Common myeloid progenitor, CD34-positive (primary cell): ENCODE measurements at places on chromosomes 3 and 15.

GRCh38 chr3:143237077-143237627, 117.6 kb downstream of the CHST2 start:
- H3K36me3 ChIP-seq, result no peaks in the 10 kb centered on the region
- no peak overlapping the region for H3K27ac ChIP-seq
- H3K4me1 ChIP-seq, result peaks cover 2% of the 10 kb centered on the region
- H3K4me3 ChIP-seq, result no peak overlapping the region
- no peak for DNase-seq

DNA sequence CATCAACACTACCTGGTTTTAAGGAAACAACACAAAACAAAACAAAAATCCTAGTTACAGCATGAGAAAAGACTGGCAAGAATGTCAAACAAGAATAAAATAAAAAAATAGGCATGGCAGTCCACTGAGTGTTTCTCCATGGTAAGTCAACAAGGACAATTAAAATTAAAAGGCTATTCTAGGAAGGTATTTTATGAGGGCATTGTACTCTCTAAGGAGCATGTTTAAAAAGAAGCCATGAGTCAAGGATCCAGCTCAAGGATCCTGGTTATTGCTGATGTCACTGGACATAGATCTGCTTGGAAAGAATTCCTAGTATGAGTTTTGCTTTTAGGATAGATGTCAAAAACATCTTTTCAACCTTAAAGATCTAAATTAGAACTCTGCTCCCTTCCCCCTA, 106.7 kb downstream of the MYO5A start:
- no peak overlapping the region for H3K27ac ChIP-seq
- DNase-seq, result no peak
- H3K4me1 ChIP-seq, result peaks cover 36% of the 10 kb centered on the region
- no peak overlapping the region for H3K4me3 ChIP-seq
- H3K27me3 ChIP-seq, result no peaks in the 10 kb centered on the region

DNA sequence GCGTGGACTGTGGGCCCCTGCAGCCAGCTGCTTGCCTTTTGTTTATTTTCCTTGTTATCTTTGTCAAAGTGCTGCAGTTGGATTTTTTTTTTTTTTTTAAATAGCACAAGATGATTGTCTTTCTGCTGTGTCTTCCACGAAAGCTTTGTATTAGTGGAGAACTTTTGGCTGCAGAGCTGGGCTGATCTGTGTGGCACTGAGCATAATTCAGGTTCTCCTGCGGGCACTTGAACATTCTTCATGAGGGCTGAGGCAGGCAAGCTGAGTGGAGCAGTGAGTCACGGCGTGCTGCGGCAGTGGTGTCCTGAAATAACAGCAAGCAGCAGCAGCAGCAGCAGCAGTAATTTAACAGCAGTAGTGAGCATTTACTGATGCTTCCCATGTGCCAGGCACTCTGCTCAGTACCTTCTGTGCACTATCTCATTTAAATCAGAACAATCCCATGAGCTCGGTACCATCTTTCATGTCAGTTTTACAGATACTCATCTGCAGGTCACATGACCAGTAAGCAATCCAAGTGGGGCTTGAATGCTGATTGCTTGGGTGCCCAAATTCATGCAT, 45.8 kb downstream of the MITF start:
- H3K4me1 ChIP-seq, result no peaks in the 10 kb centered on the region
- H3K27me3 ChIP-seq, result no peaks in the 10 kb centered on the region
- no peak overlapping the region for H3K4me3 ChIP-seq
- H3K36me3 ChIP-seq, result no peaks in the 10 kb centered on the region
- no peak for DNase-seq

- H3K36me3 ChIP-seq, result peaks cover 6% of the 10 kb centered on the region
- no peaks in the 10 kb centered on the region for H3K27me3 ChIP-seq
- no peak overlapping the region for H3K27ac ChIP-seq
- H3K4me3 ChIP-seq, result no peak overlapping the region
- DNase-seq, result no peak
Observed at GRCh38 chr3:41464401-41464800, 265.1 kb downstream of the CTNNB1 start.
